Stimulated activated naive B cell treated with anti-CD40 and anti-IgM and Interleukin-4, amounts not matched to agents 10 μg/mL and 1 μg/mL and 100 μg/mL, for 72 hours (primary cell): ENCODE measurements at places on chromosomes 16 and 17.

GRCh38 chr17:73308017-73308823 lies 3.6 kb downstream of the CDC42EP4 start:
- no peak for DNase-seq

- DNase-seq = no peak
Observed at GRCh38 chr17:69524854-69525253, 110.4 kb downstream of the MAP2K6 start.

DNA sequence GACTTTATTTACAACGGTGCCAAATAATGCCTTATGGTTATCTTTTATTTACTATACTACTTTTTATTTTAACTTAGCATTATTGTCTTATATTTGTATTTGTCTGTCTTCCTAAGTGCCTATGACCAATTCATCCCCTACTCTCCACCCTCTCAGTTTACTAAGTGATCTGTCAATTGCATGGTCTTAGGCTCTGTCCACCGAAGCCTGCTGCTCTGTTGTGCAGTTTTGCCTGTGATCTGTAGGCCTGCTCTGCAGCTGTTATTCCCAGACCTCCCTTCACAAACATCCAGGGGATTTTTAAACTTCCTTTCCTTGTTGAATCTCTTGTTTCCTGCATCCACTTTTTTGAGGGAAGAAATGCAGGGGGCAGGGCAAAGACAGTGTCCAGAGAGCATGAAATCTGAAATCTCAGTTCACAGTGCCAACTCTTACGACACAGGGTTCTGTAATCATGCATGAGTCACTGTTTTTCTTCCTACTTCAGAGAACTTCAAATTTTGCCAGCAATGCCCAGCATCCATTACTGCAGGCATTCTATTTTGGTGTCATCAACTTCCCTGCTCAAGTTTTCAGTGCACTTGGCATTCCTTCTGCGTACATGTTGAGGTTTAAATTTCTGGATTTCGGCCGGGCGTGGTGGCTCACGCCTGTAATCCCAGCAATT lies 11.4 kb downstream of the SLFN5 start:
- DNase-seq = no peak

GRCh38 chr17:82874011-82874835 lies 34.4 kb upstream of the ZNF750 start:
- no peak for DNase-seq

GRCh38 chr17:66676421-66676820 lies 158.5 kb upstream of the CACNG5 start:
- DNase-seq = no peak

GRCh38 chr17:75588596-75589011 lies 1.0 kb downstream of the MYO15B start:
- peak; percentile 35 for DNase-seq

DNA sequence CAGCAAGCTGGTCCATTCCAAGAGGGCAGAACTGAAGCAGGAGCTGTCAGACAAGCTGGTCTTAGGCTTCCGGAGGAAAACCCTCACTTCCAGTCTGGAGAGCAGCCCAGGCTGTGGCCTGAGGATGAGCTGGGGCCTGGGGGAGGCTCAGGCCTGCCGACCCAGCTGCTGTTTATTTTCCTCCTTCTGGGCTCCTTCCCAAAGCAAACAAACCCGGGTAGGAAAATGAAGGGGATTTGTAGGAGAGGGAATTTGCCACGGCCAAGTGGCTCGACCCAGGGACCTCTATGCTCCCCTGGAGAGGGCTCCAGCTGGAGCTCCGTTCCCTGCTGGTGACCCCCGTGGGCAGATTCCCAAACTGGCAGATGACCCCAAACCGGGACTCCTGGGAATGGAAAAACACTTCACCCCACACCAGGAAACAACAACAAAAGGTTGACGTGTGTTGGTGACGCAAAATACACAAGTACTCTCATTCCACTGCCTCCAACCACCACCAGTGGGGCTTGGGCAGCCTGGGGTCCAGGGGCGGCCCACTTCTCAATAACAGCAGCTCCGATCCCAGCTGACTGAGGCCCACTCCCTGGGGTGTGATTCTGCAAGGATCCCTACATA lies 8.8 kb downstream of the JUP start:
- DNase-seq = no peak

- DNase-seq = no peak
Observed at GRCh38 chr16:35744726-35745125, 2285.3 kb downstream of the TP53TG3F start.

DNA sequence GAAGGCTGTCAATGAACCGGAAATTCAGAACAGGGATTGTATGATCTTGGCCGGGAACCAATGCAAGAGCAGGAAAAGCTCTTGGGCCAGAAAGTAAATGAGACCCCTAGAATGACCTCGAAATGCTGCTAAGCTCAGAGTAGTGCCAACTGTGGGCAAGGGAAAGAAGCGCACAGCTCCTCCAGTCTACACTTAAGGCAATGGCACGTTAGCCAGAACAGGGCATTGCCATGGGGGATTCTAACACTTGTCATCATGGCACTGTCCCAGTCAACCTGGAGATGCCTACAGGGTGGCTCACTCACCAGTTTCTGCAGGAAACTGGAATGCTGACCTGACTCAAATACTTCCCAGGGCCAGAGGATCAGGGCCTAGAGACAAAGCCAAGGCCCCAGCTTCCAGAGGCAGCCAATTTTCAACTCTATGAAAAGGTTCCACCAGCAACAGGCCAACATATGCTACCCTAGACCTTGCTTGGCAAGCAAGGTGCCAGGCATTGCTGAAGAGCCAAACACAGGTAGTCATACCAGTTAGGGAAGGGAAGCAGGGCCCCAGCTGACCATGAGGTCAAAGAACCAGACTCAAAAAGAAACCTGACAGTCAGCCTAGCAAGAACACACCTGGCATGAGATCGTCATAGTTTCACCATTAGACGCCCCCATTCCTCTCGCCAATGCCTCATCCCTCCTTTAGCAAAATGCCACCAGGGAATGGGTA lies 34.9 kb downstream of the ARHGAP17 start:
- DNase-seq = peak; percentile 40

- peak; percentile 53 for DNase-seq
Observed at GRCh38 chr17:8057691-8058114, 18.8 kb downstream of the ALOX15B start.

DNA sequence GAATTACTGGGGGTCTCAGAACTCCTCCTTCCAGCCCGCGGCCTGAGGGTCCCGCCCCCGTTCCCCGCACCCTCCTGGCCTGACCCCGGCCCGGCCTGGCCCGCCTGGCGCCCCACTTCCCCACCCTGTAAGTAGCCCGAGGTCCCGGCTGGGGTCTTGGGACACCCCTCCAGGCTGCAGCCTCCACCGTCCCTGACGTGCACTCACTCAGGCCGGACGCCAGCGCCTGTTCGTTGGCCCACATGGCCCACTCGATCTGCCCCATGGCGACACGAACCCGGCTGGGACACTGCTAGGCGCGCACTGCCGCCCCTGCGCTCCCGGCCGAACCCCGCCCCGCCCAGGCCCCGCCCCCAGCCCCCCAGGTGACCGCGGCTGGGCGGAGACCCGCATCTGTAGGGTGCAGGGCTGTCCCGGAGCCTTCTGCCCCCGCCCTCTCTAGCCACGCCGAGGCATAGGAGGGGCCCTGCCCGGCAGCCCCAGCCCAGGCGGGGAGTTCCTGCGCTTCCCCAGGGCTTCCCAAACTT lies at the start of gene CYBA:
Gene CYBA, minus strand, starts transcription at position 305 of the 527 bp plus-strand sequence. Its CDS starts 40 bp downstream, at position 265.
- DNase-seq = peak; percentile 94

GRCh38 chr17:65366102-65366844 lies 195.2 kb downstream of the AXIN2 start:
- no peak for DNase-seq

- DNase-seq = no peak
Observed at GRCh38 chr17:18947866-18948265, 4.1 kb upstream of the SLC5A10 start.

- DNase-seq = no peak
Observed at GRCh38 chr16:78385086-78385805, 285.8 kb downstream of the WWOX start.

- DNase-seq = no peak
Observed at GRCh38 chr17:83179374-83179773, 100.0 kb downstream of the METRNL start.

DNA sequence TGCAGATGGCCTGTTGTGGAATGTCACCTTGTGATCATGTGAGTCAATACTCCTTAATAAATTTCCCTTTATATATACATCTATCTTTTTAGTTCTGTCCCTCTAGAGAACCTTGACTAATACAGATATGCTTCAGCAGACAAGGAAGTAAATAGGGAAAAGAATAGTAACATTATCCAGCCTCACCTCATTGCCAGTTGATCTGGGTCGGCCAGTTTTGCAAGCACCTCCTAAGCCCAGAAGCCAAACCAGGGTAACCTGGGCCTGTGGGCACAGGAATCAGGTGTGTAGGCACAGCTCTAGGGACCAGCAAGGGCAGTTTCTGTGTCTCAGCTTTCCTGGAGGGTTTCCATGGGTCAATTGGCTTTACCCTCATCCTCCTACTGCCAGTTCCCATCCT lies 11.9 kb upstream of the CCL17 start:
- DNase-seq = no peak

DNA sequence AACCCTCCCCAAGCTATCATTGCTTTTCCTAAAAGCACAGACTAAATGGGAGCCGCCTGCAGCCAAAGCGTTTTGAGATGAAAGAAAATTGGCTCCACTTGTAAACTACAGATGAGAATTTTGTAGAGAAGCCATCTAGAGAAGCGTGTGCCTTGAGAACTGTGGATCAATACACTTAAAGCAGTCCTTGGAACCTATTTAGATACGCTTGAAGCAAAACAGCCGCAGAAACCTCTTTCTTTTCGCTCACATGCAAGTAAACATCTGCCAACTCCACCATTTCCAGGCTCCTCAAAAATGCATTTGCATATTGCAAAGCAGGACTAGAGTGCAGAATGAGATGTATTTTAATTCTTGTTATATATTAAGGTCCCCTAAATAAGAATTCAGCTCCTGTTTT lies 13.1 kb downstream of the KIAA0513 start:
- no peak for DNase-seq

DNA sequence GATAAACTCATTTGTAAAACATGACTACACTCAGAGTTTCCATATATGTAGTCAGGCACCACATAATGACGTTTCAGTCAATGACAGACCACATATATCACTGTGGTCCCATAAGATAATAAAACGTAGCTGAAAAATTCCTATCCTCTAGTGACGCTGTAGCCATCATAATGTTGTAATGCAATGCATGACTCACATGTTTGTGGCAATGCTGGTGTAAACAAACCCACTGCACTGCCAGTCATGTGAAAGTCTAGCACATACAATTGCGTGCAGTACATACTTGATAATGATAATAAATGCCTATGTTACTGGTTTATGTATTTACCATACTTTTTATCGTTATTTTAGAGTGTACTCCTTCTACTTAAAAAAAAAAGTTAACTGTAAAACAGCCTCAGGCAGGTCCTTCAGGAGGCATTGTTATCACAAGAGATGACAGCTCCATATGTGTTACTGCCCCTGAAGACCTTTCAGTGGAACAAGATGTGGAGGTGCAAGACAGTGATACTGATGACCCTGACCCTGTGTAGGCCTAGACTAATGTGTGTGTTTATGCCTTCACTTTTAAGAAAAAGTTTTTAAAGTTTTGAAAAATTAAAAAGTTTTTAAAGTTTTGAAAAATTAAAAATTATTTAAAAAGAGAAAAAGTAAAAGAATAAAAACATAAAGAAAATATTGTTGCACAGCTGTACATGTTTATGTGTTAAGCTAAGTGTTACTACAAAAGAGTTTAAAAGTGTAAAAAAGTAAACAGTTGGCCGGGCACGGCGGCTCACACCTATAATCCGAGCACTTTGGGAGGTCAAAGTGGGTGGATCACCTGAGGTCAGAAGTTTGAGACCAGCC lies 9.0 kb downstream of the STAT5B start:
- no peak for DNase-seq

GRCh38 chr16:56354746-56355145 lies 70.6 kb downstream of the AMFR start:
- DNase-seq = no peak

DNA sequence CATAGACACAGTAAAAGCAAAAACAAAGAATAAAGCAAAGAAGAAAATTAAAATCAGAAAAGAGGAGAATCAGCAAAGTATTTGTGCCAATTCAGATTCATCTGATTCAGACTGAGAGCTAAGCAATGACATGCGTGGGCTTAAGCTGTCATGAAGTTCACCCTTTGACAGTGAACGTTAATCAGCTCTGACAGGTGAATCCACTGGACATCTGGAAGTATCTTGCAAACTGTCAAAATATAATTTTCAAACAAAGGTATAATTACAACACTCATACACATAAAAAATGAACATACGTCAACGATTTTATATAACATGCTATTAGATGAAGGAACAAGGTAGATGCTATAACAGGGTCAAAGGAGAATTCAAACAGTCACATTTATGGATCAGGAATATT lies 596.3 kb upstream of the SALL1 start:
- DNase-seq = no peak

GRCh38 chr16:52437277-52437670 lies 109.7 kb downstream of the TOX3 start:
- DNase-seq = no peak

- no peak for DNase-seq
Observed at GRCh38 chr17:64443086-64443760, 5.7 kb upstream of the MILR1 start.

DNA sequence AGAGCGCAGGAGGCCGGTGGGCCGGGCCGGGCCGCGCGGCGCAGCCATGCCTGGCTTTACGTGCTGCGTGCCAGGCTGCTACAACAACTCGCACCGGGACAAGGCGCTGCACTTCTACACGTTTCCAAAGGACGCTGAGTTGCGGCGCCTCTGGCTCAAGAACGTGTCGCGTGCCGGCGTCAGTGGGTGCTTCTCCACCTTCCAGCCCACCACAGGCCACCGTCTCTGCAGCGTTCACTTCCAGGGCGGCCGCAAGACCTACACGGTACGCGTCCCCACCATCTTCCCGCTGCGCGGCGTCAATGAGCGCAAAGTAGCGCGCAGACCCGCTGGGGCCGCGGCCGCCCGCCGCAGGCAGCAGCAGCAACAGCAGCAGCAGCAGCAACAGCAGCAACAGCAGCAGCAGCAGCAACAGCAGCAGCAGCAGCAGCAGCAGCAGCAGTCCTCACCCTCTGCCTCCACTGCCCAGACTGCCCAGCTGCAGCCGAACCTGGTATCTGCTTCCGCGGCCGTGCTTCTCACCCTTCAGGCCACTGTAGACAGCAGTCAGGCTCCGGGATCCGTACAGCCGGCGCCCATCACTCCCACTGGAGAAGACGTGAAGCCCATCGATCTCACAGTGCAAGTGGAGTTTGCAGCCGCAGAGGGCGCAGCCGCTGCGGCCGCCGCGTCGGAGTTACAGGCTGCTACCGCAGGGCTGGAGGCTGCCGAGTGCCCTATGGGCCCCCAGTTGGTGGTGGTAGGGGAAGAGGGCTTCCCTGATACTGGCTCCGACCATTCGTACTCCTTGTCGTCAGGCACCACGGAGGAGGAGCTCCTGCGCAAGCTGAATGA lies 606 bp downstream of the THAP11 start:
- DNase-seq = peak; percentile 50

DNA sequence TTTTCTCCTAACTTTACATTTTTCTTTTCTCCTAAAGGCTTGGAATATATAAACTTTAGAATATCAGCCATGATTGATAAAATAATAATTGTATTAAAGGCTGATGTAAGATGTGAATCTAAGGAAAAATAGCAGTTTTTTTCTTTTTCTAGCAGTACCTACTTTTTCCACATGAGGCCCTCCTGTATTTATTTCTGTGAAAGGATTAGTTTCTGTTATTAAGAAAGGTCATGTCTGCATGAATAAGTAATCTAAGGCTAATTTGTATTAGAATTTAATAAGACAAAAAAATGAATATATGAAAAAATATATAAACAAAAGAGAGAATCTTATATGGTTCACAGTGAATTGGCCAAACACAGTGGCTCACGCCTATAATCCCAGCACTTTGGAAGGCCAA lies 85.3 kb downstream of the STXBP4 start:
- no peak for DNase-seq

- no peak for DNase-seq
Observed at GRCh38 chr17:36600465-36600864, 918 bp upstream of the MRM1 start.

- DNase-seq = no peak
Observed at GRCh38 chr16:26344240-26344776, 652.5 kb downstream of the HS3ST4 start.
